ENCODE measurements at places on chromosomes 1 and 21.

DNA sequence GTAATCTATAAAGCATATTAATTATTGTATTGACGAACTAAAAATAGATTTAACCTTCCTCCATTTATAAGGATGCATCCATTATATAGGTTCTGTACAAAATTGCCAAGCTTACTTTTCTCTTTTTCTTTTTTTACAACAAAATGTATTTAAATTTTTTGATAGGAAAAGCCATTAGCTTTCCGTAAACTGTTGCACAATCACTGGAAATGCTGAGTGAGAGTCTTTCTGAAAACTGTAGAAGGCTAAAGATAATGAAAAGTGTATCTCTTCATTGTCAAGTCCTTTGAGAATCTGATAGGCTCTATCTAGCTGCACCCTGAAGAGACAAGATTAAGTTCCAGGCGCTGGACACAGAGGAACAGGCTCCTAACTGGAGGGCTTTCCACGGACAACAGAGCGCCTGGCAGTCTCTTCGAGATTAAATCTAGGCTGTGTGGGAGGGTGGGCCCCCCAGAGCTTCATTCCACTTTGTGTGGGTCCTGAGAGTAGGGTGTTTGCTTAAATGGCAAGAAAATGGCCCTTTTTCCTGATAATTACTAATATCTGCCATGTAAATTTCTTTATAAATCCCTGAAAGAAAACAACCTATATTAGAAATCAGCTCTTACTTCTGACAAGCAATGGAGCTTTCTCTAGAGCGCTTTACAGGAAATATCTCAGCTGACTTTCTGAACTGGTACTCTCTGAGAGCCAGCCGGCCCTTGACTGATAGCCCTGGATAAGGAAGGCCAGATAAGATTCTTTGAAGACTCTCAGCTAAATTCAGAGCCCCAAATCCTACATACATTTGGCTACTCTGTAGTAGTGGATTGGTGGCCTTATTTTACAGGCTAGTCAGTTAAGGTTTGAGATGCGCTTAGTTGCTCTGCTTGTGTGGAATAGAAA, 108.3 kb downstream of the FMN2 start:
- DNase-seq: no peak

DNA sequence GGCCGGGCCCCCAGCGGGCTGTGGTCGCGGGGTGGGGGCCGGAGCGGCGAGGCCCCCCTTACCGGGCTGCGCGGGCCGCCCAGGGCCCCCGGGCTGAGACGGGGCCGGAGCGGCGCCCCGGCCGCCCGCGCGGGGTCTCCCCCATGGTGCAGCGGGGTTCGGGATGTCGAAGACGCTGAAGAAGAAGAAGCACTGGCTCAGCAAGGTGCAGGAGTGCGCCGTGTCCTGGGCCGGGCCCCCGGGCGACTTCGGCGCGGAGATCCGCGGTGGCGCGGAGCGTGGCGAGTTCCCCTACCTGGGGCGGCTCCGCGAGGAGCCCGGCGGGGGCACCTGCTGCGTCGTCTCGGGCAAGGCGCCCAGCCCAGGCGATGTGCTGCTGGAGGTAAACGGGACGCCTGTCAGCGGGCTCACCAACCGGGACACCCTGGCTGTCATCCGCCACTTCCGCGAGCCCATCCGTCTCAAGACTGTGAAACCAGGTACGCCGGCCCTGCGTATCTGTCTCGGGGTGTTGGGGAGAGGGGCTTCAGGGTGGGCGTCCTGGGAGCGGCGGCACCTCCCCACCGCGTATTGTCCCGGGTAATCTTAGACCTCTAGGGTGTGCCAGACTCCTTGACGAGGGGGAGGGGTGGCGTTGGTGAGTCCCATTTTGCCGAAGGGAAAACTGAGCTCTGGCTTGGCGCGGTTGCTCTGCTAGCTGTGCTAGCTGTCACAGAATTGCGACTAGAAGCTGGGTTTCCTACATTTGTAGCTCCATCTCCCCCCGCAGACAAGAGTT, 745 bp downstream of the MAGI3 start:
- no peak for DNase-seq

- no peak for DNase-seq
These were observed 38.7 kb downstream of the TRIM62 start for GRCh38 chr1:33143176-33143575.

- no peak for DNase-seq
These were observed 3.8 kb downstream of the PHGDH start for GRCh38 chr1:119715542-119715941.

DNA sequence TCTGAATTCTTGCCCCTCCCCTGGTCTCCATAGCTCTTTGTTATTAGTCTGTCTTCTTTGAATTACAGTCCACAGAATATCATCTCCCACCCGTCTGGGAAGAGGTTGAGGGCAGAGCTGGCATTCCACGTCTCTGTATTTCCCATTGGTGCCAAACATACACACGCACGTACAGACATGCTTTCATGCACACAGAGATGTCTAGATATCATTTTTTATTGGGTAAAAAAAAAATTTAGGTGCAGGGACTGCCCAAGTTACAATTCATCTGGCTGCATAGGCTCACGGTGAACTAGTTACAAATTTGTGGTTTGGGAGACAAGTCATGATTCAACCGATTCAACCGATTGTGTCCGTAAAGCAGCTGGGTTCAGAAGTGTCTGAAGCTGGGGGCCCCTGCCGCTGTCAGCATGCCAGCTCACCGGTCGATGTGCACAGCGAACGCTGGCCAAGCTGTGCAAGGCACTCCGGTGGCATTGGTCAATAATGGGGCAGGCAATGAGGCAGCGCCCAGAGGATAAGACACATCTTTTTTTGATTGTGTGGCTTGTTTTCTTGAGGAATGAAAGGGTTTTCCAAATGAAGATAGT, 73.7 kb downstream of the KCNN3 start:
- DNase-seq: no peak

- no peak for DNase-seq
These were observed 56.2 kb upstream of the ADAM30 start for GRCh38 chr1:119952496-119952895.

DNA sequence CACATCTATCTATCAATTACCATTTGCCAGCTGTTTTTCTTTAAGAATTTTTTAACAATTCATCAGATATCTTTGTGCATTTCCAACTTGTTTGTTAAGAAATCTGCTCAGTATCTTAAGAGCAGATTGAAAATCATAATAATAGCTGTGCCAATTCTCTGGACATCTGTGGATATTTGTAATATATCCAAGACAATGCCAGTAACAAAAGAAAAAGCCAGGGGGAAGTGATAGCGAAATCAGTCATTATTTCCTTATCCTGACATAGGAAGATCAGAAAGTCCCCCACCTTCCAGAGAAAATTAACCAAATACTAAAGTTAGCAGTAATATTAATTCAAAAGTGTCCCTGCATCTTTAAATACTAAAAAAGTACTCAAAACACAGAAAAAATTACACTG, 217.1 kb downstream of the RERE start:
- DNase-seq: no peak

- no peak for DNase-seq
These were observed 31.9 kb upstream of the RGS21 start for GRCh38 chr1:192284927-192285326.

- DNase-seq: no peak
These were observed 20.0 kb downstream of the METTL13 start for GRCh38 chr1:171801487-171801891.
